ENCODE measurements at places on chromosomes 4 and X.
A peak's percentile ranks its signal among the peaks of the same experiment; 100 is the strongest.

GRCh38 chr4:186954956-186955355 lies 231.3 kb upstream of the FAT1 start:
- no peak for DNase-seq

GRCh38 chr4:125315576-125316400 lies 1.0 kb downstream of the FAT4 start:
- DNase-seq: no peak

GRCh38 chrX:57596109-57596508 lies 4.3 kb downstream of the ZXDB start:
- DNase-seq: no peak

DNA sequence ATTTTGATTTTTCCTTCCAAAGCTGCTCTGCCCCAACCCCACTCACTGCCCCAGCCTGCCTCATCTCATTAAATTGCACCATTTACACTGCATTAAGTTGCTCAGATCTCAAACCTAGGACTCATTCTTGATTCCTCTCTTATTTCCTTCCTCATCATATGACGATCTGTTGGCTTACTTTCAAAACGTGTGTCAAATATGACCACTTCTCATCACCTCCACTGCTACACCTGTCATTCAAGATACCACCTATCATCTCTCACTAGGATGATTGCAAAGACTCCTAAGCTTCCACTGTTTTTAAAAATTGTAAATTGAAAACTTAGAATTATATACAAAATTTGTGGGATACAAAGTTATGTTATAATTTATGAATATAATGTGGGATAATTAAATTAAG lies 147.1 kb downstream of the DCK start:
- no peak for DNase-seq

- no peak for DNase-seq
These were observed 133.7 kb downstream of the AMELX start for GRCh38 chrX:11426712-11427452.

- no peak for DNase-seq
These were observed 359.3 kb downstream of the GRXCR1 start for GRCh38 chr4:43251841-43252240.

DNA sequence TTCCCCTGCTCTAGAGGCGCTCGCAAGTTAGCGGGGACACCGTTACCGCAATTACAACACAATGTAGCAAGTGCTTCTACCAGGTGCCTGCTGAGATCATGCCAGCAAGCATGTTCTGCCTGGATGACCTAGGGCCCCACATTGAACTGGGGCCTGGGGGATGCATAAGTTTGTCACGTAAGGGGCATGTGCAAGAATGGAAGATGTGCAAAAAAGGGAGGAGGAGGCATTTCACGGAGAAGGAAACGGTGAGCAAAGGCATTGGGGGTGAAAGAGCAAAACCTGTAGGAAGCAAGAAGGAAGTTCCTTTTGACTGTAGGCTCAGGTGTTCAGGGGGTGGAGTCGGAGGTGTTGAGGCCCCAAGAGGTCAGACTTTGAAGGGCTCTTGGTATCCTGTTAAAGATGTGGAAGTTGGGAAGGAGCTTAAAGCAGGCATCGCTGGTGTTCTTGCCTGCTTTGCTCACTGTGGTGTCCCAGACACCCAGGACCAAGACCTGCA lies 602 bp upstream of the SCARB2 start:
- peak; percentile 25 for DNase-seq

DNA sequence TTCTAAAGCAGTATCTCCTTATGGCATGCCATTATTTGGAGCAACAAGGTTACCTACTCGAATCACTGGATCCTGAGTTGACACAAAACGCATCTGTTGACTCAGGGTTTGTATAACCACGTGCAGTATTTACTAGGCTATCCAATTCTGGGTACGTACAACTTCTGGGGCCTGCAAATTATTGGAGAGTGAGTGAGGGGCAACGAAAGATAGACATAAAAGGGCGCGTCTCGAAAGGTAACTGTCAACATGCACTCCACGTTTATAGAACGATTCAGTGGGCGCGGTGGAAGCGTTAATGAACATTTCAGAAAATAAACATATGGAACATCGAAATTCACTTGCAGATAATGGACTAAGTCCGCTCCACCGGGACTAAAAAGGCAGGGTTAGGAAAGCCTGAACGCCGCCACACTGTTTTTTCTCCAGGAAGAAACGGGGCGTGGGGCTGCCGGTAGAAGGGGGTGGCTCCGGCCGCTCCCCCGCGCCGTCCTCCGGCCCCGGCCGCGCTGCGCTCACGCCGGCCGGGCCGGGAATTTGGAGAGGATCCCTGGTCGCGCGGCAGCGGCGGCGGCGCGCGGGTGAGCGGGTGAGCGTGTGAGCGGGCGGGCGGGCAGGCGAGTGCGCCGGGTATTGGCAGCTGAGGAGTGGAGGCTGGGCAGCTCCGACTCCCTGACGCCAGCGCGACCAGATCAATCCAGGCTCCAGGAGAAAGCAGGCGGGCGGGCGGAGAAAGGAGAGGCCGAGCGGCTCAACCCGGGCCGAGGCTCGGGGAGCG lies at the start of gene SMAD1:
Gene SMAD1, plus strand, starts transcription at position 690 of the 778 bp plus-strand sequence. CDS start 32,761 bp downstream, outside the sequence.
- DNase-seq: no peak

DNA sequence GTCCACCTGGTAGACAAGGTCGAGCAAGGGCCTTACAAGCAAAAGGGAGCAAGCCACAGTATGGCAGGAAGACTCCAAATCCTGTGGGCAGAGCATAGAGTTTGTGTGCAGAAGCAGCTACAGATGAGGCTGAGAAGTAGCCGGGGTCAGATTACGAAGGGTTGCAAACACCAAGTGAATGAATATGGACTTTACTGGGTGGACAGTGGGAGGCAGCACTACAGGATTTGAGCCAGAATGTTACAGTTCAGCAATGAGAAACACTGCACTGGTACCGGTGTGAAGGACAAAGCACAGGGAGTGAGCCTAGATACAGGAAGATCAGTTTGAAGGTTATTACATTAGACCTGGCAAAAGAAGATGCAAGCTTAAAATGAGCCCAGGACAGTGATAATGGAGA lies 46.1 kb upstream of the HOPX start:
- DNase-seq: no peak

GRCh38 chr4:143626134-143626911 lies 74.2 kb downstream of the FREM3 start:
- no peak for DNase-seq

DNA sequence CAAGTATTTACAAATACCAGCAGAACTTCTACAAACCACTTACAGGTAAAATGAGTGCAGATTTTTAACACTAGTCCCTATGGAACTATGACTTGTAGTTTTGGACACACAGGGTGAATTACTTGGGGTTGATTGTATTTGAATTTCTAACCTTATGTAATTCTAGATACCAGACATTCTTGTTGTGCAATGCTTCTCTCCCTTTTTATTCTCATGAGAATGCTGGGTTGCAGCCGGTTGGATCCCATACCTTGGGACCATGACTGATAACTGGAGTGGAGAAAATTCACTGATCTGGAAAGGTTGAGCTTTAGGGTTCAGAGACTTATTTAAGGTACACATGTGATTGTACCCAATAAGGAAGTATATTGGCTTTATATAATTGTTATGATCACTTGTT lies 8.8 kb downstream of the TET2 start:
- DNase-seq: no peak

DNA sequence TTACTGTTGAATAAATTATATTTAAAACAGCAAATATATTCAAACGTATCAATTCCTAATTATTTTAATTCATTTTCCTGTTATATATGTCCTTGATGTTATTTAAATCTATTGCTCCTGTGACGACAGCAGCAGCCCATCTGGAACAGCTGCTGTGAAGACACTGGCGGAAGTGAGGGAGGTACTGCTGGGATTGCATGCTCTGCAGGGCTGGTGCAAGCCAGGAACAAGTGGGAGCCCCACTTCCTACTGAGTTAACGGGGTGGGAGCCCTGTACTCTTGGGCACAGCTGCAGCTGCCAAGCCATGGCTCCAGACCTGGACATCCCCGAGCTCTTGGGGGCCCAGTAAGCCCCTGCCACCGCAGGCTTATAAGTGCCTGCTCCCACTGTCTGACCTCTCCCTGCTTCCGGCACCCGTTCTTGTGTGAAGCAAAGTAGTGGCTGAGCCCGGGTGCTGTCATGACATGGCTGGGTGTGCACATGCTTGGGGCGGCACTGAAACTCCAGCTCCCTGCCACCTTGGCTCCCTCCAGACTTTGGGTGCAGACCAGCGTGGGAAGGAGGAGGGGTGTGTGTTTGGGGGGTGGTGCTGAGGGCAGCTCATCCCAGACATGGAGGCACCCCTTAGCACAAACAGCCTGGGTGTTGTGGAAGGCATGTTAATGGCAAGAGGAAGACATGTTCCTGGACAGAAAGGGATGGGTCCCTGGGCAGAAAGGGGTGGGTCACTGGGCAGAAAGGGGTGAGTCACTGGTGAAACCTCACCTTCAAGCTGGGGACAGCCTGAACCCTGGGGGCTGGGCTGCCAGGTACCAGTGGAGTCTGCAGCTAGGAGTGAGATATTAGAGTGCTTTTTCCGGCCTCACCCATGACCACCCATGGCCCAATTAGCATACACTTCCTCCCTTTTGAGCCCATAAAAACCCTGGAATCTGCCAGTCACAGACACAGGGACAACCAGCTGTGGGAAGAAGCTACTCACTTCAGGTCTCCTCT lies 1981.3 kb upstream of the IGFBP7 start:
- no peak for DNase-seq

DNA sequence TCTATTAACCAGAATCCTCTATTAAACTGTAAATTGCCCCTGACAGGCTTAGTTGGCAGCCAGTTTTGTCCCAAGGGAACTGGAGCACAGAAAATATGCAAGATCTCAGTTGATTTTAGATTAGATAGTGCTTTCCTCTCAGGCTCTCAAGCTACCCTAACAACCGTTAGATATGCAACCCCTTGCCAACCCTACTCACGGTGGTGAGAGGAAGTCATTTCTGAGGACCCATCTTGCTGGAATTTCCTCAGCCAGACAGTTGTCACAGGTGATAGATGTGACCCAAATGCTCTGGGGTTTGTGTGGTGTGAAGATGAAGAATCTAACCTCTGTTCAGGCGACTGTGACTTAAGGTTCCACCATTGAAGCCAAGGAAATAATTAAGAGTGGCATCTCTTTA lies 447.1 kb downstream of the MID1IP1 start:
- no peak for DNase-seq

- no peak for DNase-seq
These were observed 5.7 kb upstream of the TMEM192 start for GRCh38 chr4:165118256-165118909.

- DNase-seq: no peak
These were observed 390.8 kb downstream of the ADGRL3 start for GRCh38 chr4:61590881-61591280.

DNA sequence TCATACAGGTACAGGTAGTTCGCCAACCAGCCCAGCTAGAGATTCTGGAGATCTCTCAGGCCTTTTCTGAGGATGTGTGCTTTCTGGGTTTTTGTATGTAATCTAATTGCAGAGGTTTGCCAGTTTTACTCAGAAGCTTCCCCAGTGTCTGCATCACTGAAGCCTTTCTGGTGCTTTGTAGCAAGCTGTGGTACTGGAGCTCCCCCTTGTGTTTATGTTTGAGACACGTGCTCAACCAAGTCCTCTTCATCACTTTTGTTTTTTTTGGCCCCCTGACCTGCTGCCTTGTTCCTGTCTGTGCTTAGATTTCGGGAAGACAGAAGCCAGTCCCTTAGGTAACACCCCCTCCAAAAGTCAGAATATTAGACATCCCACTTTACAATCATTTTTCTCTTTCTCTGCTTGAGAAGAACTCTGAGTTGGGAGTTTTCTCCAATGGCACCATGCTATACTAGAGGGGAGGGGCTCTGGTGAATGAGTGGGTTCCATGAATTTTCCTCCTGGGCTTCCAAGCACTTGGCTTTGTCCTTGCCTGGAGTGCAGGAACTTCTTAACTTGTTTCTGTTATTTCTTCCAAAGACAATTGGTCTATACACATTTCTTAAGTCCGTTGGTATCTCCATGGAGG lies 128.4 kb upstream of the TBC1D9 start:
- DNase-seq: no peak

GRCh38 chr4:176844448-176844847 lies 51.7 kb upstream of the VEGFC start:
- DNase-seq: no peak

DNA sequence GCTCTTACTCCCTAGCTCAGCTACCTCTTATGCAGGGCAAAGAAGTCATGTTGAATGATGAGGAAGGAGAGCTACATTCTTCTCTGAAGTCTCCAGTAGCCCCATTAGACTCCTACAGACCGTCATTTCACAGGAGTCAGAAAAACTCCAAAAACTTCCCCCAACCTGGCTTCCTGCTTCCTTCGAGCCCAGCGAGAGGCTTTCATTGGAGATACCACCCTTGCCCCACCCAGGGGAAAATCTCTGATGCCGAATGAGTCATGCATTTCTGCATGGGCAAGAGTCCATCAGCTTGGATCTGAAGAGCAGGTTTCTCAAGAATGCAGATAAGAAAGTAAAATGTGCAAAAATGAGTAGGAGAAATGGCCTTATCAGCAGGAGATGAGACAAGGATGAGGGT lies 53.0 kb downstream of the ARSF start:
- DNase-seq: no peak

DNA sequence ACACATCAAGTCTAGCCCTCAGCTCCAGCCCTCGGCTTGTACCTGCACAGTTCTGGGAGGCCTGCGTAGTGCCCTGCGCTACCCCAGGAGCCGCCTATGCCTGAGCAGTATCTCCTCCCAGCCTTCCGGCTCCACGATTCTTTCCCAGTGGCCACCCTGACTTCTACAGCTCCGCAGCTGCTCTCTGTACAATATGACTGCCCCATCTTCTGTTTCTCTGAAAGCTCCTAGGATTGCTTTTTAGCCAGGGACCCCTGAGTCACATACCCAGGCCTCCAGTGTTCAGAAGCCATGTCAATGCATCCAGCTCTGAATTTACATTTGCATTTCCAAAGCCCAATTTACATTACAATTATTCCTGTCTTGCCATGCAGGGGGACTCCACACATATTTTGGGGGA lies 135.5 kb downstream of the PJA1 start:
- no peak for DNase-seq

DNA sequence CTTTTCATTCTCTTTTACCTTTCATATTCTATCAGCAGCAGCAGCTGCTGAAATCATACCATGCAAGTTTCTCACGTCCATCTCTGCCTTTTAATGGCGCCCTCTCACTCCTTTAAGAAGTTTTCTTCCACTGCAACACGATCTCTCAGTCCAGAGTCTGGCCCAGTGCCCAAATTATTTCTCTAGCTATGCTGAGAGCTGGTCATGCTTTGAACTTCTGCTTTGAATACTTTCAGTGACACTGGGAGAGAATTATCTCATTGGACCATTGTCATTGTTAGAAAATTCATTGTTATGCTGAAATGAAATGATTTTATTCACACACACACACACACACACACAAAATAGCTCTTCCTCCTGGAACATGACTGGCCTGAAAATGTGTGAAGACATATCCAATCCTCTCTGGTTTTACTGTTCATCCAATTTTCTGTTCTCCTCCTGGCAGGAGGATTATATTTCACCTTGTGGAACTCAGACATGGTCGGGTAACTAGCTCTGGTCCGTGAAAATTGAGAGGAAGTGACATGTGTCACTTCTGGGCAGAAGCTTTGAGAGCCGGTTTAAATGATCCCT lies 1.3 kb upstream of the PDHA1 start:
- no peak for DNase-seq

- DNase-seq: no peak
These were observed 1445.1 kb upstream of the TENM3 start for GRCh38 chr4:180798036-180798577.

Data from activated CD8-positive, alpha-beta memory T cell treated with anti-CD3 and anti-CD28 coated beads for 4 hours (primary cell).